ENCODE measurements at places on chromosomes 5 and 9. TPM values are rescaled to one million over a fixed set of nuclear protein-coding genes. Genes with fewer than 3 reads are reported as not detected.
A peak's percentile ranks its signal among the peaks of the same experiment; 100 is the strongest.

The PGM5 gene
- total RNA-seq: 0.40 TPM

The NXNL2 gene
- total RNA-seq: not detected

The PRDM9 gene
- not detected for total RNA-seq

The PPP6C gene
- total RNA-seq: 34.3 TPM

The MEIKIN gene
- total RNA-seq: 1.5 TPM

The SMIM32 gene
- not detected for total RNA-seq

GRCh38 chr9:117771136-117771535 lies 66.9 kb downstream of the TLR4 start:
- no peak for DNase-seq
- H3K4me3 ChIP-seq: no peak overlapping the region
- H3K27ac ChIP-seq: no peak overlapping the region
- H3K4me1 ChIP-seq: no peaks in the 10 kb centered on the region

- no peaks in the 10 kb centered on the region for H3K4me1 ChIP-seq
- no peak overlapping the region for H3K27ac ChIP-seq
- no peak for DNase-seq
- H3K4me3 ChIP-seq: no peak overlapping the region
- no peaks in the 10 kb centered on the region for H3K27me3 ChIP-seq
Observed at GRCh38 chr5:33641744-33642505, 201.2 kb downstream of the TARS1 start.

DNA sequence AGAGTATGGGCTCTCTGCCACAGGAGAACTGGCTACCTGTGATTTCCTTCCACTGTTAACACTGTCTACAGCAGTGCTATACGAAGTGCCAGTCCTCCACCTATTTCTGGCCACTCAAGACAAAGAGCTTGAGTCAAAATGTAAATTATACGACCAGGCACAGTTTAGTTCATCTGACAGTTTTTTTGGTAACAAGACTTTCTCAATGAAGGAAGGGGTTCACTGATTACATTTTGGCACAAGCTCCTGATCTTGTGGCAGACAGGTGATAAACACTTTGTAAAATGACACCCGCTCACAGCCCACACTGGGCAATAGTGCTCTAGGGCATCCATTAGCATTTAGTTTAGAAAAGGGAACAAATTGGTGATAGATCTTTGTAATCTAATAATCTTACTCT lies 8.6 kb downstream of the RBM22 start:
- DNase-seq: no peak
- H3K27ac ChIP-seq: no peak overlapping the region
- peaks cover 6% of the 10 kb centered on the region for H3K4me1 ChIP-seq
- no peaks in the 10 kb centered on the region for H3K27me3 ChIP-seq
- H3K4me3 ChIP-seq: no peak overlapping the region

GRCh38 chr9:131693651-131694597 lies 46.0 kb downstream of the RAPGEF1 start:
- H3K27me3 ChIP-seq: no peaks in the 10 kb centered on the region
- H3K4me1 ChIP-seq: peaks cover 79% of the 10 kb centered on the region
- no peak for DNase-seq
- peak overlapping the region; percentile 42 for H3K27ac ChIP-seq
- peak overlapping the region; percentile 61 for H3K4me3 ChIP-seq

GRCh38 chr5:62502456-62503101 lies 76.0 kb upstream of the LRRC70 start:
- H3K27me3 ChIP-seq: no peaks in the 10 kb centered on the region
- peaks cover 6% of the 10 kb centered on the region for H3K36me3 ChIP-seq
- H3K27ac ChIP-seq: no peak overlapping the region
- no peak overlapping the region for H3K4me3 ChIP-seq
- H3K4me1 ChIP-seq: peaks cover 9% of the 10 kb centered on the region

GRCh38 chr5:98109561-98110006 lies 663.9 kb upstream of the RGMB start:
- no peak overlapping the region for H3K27ac ChIP-seq
- no peaks in the 10 kb centered on the region for H3K4me1 ChIP-seq
- H3K27me3 ChIP-seq: peaks cover 21% of the 10 kb centered on the region
- H3K36me3 ChIP-seq: no peaks in the 10 kb centered on the region

DNA sequence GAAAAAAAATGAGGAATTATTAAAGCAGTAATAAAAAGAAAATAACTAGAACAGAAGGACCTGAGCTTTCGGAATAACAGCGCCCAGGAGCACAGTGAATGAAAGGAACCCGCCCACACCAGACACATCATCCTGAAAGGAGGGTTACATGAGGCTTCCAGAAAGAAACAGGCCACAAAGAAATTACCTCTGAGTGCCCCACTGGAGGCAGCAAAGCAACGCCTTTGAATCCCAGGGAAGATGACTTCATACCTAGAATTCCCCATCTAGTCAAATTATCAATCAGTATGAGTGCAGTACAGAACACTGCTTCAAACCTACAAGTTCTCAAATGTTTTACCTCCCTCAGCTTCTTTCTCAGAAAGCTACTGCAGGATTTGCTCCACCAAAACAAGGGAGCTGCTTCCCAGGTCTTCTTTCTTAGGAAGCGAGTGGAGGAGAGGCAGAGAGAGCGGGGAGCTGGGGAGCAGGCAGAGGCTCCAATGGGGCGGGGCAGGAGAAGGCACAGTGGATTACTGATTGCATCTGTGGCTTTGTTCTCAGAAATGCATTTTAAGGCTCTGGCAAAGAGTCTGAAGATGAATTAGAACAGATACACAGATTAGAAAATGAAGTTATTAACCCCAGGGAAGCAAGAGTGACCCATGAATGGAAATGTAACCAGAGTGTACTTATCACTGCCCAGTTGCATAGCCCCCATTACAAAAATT lies 87.1 kb downstream of the SEMA4D start:
- H3K27me3 ChIP-seq: no peaks in the 10 kb centered on the region
- peak overlapping the region; percentile 92 for H3K27ac ChIP-seq
- no peak for DNase-seq
- peaks cover 5% of the 10 kb centered on the region for H3K36me3 ChIP-seq

- no peak overlapping the region for H3K4me3 ChIP-seq
- H3K27ac ChIP-seq: no peak overlapping the region
- no peaks in the 10 kb centered on the region for H3K27me3 ChIP-seq
- no peaks in the 10 kb centered on the region for H3K4me1 ChIP-seq
- no peaks in the 10 kb centered on the region for H3K36me3 ChIP-seq
Observed at GRCh38 chr9:16579872-16580432, 290.5 kb downstream of the BNC2 start.

- DNase-seq: no peak
- no peak overlapping the region for H3K4me3 ChIP-seq
- peak overlapping the region; percentile 76 for H3K27ac ChIP-seq
- peaks cover 6% of the 10 kb centered on the region for H3K4me1 ChIP-seq
Observed at GRCh38 chr5:36174119-36174518, 22.2 kb downstream of the SKP2 start.

GRCh38 chr5:141835928-141836670 lies 42.1 kb downstream of the PCDH1 start:
- H3K27me3 ChIP-seq: peaks cover 61% of the 10 kb centered on the region
- H3K36me3 ChIP-seq: no peaks in the 10 kb centered on the region
- H3K4me1 ChIP-seq: peaks cover 7% of the 10 kb centered on the region

DNA sequence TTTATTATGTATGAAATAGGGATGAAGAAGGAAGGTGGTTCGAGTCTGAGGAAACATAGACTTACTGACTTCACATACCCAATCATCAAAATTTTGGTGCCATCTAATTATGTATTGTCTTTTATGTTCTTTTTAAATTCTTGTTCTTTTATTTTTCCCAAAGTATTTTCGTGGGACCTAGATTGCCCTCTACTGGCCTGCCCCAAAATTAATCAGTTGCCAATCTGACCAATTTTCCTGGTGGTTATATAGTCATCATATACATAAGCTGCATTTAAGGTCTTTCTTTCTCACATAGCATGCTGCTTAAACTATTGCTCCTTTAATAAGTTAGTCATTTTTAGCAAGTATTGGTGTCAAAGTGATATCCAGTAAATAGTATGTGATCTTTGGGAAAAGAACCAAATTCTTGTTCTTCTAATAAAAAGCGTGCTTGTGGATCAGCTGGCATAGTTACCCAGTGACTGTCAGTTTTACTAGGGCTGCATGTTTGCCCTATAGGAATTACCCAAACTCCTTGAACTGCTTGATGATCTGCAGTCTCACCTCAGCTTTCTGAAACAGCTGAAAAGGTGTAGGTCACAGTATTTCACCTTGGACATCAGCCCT lies 223.5 kb downstream of the SH3GL2 start:
- DNase-seq: no peak
- no peaks in the 10 kb centered on the region for H3K4me1 ChIP-seq
- no peaks in the 10 kb centered on the region for H3K36me3 ChIP-seq
- H3K27ac ChIP-seq: no peak overlapping the region
- H3K4me3 ChIP-seq: no peak overlapping the region
- no peaks in the 10 kb centered on the region for H3K27me3 ChIP-seq

DNA sequence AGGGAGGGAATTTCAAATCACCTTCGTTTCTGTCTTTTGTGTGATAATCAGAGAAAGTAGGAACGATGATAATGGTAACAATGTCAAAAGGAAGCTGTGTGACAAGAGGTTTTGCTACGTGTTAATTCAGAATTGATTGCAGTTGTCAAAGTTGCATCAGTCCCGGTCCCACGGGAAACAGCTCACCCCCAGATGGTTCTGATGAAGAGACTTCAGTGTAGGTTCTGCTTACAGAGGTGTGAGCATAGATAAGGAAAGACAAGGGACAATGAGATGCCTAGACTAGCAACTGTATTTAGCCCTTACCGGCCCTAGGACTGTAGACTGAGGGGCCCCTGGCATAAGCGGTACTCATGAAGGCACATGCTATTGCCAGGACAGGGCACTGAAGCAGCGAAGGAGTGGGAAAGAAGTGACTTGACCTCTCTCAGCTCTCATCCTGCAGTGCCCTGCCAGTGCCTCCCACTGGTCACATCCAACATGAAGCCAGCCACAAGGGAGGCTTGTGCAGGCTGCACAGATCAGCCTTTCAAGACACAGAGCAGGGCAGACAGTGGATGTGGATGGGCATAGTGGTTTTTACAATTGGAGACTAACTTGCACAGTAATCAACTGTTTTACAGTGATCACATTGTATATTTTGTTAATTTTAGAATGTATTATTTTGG lies 21.1 kb downstream of the PDE8B start:
- H3K4me1 ChIP-seq: no peaks in the 10 kb centered on the region
- no peak overlapping the region for H3K4me3 ChIP-seq
- peaks cover 2% of the 10 kb centered on the region for H3K36me3 ChIP-seq

- no peak overlapping the region for H3K27ac ChIP-seq
- no peak overlapping the region for H3K4me3 ChIP-seq
- peaks cover 14% of the 10 kb centered on the region for H3K4me1 ChIP-seq
- peaks cover 25% of the 10 kb centered on the region for H3K27me3 ChIP-seq
- H3K36me3 ChIP-seq: no peaks in the 10 kb centered on the region
Observed at GRCh38 chr9:96871176-96871575, 16.9 kb upstream of the ZNF782 start.

- no peak overlapping the region for H3K4me3 ChIP-seq
- DNase-seq: no peak
- no peak overlapping the region for H3K27ac ChIP-seq
- H3K36me3 ChIP-seq: no peaks in the 10 kb centered on the region
- peaks cover 16% of the 10 kb centered on the region for H3K27me3 ChIP-seq
- no peaks in the 10 kb centered on the region for H3K4me1 ChIP-seq
Observed at GRCh38 chr5:2282034-2282690, 399.4 kb upstream of the IRX4 start.

GRCh38 chr9:27353474-27354229 lies 56.7 kb upstream of the EQTN start:
- H3K27ac ChIP-seq: no peak overlapping the region
- no peaks in the 10 kb centered on the region for H3K27me3 ChIP-seq
- no peak overlapping the region for H3K4me3 ChIP-seq
- no peak for DNase-seq

DNA sequence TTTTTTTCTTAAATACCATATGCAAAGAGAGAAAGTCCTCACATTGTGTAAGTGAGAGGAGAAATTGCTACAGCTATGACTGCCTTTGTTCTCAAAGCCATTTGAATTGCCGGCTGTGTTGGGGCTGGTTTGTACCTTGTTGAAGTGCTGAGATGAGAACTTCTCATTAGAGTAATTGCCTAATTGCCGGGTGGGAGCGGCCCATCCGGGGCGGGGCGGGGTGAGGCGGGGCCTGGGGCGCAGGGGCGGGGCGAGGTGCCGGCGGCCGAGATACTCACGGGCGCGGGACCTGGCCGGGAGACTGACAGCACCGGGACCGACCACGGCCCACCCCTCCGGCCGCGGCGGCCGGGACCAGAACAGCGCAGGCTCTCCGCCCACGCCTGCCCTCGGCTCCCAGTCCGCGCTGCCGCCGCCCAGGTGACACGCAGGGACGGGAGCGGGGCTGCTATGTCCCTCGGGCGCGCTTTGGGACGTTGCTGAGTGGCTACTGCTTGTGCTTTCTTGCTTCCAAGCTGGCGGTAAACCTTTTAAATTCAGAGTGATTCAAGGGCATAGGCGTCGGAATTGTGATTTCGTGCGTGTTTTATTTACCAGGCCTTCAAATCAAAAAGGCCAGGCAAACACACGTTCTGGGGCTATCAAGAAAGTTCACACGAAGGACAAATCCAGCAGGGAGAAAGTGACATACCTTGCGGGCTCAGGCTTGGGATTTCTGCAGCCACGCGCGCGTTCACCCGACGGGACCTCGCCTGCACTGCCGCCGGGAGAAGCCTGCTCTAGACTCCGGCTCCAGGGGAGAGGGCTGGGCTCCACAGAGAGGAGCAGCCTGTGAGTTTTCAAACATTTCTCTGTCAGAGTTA lies 269.1 kb downstream of the FANCC start:
- H3K27me3 ChIP-seq: peaks cover 7% of the 10 kb centered on the region
- H3K4me1 ChIP-seq: peaks cover 7% of the 10 kb centered on the region
- H3K4me3 ChIP-seq: peak overlapping the region; percentile 79
- H3K36me3 ChIP-seq: no peaks in the 10 kb centered on the region
- H3K27ac ChIP-seq: no peak overlapping the region

DNA sequence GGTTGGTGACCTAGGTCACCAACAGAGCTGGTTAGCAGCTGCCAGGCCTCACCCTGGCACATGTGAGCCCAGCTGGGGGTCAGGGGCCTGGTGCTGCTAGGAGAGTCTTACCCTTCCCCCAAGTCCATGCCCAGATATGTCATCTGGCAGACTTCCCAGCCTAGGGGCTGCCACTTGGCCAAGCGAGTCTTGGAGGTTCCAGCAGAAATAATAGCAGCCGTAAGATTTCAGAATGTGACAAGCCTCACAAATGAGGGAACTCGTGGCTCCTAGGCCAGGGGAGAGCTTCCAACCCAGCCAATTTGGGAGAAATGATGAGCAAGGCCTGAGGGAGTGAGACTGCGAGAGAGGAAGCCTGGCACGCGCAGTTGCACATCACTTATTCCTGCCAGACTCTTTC lies 11.1 kb downstream of the URM1 start:
- peaks cover 6% of the 10 kb centered on the region for H3K36me3 ChIP-seq
- H3K27me3 ChIP-seq: no peaks in the 10 kb centered on the region
- H3K27ac ChIP-seq: no peak overlapping the region
- H3K4me1 ChIP-seq: no peaks in the 10 kb centered on the region
- DNase-seq: no peak

DNA sequence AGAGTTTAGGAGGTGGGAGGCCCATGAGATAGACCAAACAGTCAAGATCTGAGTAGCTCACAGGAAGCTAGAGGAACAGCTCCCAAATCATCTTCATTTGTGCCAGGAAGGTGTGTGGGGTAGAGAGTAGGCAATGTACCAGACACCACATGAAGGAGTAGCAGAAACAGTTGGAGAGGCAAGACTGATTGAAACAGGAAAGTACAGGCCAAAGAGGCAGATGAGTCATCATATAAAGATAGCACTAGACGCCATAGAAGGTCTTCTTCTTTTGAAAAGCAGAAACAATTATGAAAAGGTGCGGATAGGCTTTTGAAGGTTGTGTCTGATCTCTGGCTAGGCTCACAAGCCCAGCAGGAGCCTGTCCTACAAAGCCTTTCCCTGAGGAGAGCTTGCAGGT lies 62.7 kb upstream of the PALM2AKAP2 start:
- H3K27ac ChIP-seq: no peak overlapping the region
- H3K36me3 ChIP-seq: no peaks in the 10 kb centered on the region
- no peaks in the 10 kb centered on the region for H3K27me3 ChIP-seq
- no peak for DNase-seq
- H3K4me3 ChIP-seq: no peak overlapping the region

Data from T-helper 17 cell (primary cell).